ENCODE measurements at places on chromosomes 13 and 19.

DNA sequence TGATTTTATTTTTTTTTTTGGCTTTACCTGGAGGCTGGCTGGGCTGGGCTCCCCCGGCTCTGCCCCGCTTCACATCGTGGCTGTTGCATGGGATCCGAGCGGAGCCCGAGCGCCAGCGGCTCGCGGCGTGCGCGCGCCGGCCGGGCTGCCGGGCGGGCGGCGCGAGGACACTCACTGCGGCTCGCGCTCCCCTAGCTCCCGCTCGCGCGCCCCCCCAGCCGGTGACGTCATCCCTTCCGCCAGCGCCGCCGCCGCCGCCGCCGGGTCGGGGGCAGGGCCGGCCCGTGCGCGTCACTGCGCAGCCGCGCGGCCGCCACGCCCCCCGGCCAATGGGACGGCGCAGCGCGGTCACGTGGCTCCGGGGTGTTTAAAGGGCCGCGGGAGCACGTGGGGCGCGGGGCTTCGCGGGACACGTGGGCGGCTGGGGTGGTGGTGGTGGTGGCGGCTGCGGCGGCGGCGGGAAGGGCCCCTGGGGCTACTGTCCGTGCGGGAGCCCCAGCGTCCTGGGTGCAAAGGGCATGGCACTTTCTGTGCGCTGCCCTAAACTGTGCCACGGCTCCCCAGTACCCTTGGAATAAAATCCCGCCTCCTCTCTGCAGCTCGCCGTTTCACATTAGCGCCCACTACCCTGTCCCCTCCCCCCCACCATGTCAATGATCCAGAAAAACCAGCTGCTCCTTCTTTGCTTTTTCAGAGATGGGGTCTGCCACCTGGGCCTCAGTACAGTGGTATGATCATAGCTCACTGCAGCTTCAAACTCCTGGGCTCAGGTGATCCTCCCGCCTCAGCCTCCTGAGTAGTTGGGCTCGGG, at the start of gene PTPRS:
Gene PTPRS, minus strand, starts transcription at position 176 of the 811 bp plus-strand sequence. CDS start 54,672 bp downstream, outside the sequence.
- DNase-seq = peak; percentile 13

- DNase-seq = no peak
Observed at GRCh38 chr19:38654628-38655055, 7.2 kb downstream of the ACTN4 start.

DNA sequence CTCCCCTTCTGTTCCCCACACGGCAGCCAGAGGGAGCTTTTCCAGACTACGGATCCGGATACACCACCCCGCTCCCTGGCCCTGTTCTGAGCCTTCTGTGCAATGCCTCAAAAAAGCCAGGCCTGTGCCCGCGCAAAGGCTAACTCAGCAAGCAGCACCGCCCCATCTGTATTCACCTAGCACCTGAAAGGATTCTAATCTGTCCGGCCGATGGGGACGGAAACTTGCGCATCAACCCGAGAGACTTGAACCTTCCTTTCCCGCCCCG, 589 bp downstream of the ZBTB45 start:
- peak; percentile 17 for DNase-seq

- peak; percentile 23 for DNase-seq
Observed at GRCh38 chr13:110874508-110874960, 40.3 kb downstream of the ANKRD10 start.

DNA sequence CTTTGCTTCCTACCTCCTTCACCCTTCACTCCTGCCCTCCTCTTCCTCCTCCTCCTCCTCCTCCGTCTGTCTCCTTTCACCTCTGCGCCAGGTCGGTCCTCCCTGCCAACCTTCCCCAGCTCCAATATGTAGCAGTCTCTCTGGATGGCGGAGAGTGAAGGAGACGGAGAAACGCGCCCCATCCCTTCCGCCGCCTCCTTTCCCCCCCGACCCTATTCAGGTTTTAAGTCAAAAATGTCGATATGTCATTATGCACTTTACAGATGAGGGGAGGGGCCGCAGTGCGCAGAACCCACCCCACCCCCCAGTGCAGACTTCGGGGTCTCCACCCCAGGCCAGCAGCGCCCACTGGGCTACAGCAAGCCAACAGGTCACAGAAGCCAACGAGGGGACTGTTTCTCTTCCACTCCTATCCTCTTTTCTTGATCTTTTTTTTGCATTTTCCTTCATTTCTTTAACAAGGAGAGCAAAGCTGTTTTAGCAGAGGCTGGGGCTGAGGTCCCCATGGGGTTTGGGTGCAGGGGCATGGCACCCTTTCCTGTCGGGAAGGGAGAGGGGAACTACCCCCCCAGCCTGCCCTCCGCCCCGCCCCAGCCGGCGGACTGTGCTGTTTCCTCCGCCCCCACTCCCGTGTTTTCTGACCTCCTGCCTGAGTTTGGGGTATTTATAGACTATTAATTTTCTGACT, 9.2 kb downstream of the MIDN start:
- no peak for DNase-seq

Data from activated T-helper 1 cell treated with Interleukin-2 at 50 U/mL for 16 hours (primary cell).